Activated CD8-positive, alpha-beta memory T cell treated with anti-CD3 and anti-CD28 coated beads for 1 hour (primary cell): ENCODE measurements at places on chromosomes 4 and X.

- DNase-seq: no peak
These were observed 7.3 kb downstream of the FGFBP2 start for GRCh38 chr4:15955670-15956069.

- no peak for DNase-seq
These were observed 24.6 kb downstream of the NAP1L5 start for GRCh38 chr4:88672987-88673386.

DNA sequence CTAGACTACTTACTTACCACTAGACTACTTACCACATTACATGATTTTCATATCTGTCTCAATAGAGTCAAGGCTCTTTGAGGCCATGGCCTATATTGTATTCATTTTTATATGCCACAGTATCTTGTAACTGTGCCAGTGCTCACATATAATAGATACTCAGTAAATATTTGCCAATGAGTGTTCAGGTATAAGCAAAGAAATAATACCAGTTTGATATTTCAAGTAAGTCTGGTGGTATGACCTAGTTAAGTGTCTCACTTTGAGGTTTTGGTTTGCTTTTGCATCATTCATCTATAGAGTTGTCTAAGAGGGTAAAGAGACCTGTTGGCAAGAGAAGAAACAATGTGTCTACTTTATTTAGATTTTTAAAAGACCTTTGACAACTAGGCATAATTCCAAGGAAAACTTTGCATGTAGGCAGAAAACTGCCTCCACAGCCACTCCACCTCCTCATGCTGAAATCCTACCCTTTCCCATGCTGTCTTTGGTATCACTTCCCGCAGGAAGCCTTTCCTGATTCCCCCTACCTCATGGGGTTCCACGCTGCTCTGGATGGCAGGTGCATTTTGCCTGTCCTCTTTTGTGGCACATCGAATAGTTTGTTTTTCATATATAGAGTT, 91.3 kb upstream of the KLHL13 start:
- DNase-seq: no peak

DNA sequence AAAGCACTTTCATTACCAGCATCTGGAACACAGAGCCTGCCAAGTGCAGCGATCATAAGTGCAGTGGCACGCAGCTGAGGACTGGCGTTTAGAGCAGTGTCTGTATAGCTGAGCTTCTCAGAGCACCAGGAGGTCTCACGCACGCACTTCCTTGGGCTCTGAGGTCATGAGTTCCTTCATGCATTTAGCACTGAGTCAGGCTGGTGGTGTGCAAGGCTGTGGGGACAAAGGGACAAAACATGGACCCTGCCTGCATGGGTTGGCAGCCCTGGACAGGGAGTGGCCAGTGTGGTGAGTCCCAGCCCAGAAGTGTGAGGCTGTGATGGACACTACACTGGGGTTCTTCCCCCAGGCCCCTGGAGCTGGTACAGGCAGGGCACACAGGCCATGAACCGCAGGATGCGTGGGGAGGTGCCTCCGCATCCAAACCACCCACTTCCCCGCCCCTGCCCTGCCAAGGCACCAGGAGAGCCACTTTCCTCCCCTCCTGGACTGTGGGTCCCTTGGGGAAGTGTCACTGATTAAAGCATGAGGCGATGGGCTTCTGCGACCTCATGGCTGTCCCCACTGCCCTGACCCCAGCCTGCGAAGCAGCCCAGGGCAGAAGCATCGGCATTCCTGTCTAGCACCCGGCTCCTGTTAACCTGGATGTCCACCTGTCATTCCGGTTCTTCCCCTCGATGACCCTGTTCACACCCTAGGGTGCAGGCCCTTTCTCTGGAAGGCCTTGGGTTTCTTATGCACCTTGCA, 37.2 kb upstream of the GPR78 start:
- DNase-seq: no peak
